SK-N-SH (cell line): ENCODE measurements at places on chromosomes 4 and X.

DNA sequence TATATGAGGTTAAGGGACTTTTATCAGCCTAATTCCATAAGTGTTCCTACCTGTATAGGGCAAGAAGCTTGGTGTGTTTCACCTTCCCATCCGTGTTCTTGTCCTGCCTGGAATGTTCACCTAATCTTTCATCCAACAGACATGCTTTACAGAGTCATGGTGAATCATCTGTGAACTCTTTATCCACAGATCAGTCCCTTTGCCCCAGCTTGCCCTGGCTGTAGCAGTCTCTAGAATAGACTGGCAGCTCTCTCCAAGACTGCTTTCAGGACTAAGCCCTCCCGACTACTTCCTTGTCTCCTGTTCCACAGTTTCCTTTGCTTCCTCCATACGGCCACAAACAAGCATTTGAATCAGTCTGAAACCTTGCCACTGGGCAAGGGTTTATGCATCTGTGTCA, 177.9 kb upstream of the IL15 start:
- no peak for DNase-seq

DNA sequence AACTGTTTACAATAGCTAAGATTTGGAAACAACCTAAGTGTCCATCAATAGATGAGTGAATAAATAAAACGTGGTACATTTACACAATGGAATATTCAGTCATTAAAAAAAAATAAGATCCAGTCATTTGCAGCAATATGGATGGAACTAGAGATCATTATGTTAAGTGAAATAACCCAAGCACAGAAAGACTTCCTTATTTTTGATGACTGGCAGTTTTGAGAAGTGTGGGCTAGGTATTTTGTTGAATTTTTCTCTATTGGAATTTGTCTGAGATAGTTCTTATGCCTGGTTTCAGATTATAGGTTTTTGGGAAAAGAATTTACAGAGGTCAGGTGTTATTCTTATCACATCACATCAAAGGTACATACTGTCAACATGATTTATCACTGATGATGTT, 293.8 kb upstream of the ARSJ start:
- no peak for DNase-seq

GRCh38 chr4:10192331-10192730, 75.7 kb upstream of the WDR1 start:
- DNase-seq, result no peak

- no peak for DNase-seq
Observed at GRCh38 chr4:53502094-53502493, 89.2 kb downstream of the LNX1 start.

- no peak for DNase-seq
Observed at GRCh38 chr4:77465271-77465670, 140.3 kb upstream of the CXCL13 start.

GRCh38 chr4:41573502-41574001, 35.6 kb downstream of the LIMCH1 start:
- DNase-seq, result no peak

DNA sequence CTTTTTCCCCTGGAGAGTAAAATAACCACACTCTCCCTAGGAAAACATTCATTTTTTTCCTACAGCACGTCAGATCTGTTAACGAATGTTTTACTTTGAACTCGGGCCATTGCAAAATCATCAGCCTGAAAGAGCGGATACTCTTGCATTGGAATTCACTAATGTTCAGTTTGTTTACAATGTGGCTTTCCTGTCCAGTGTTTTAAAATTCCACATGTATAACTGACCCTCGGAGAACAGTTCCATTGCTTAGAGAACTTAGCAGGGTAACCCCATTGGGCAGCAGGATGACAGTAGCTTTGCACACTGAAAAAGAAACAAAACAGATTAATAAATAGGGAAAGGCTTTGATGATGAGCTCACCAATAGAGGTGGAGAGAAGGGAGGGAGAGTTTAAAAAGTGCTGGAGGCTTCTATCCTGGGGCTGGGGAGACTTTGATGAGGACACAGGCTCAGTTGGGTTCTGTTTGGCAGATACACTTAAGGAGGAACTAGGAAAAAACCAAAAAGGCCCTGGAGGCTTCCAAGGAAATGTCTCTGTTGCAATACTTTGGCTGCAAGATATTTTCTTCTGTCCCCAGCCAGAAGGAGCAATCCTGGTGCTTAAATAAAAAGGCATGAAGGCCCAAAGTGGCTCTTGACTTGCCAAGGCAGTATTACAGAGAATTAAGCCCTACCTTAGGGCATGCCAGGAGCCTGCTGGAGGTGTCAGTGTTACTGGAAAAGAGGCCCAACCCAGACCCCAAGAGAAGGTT, 143.1 kb downstream of the ARSF start:
- DNase-seq, result no peak

DNA sequence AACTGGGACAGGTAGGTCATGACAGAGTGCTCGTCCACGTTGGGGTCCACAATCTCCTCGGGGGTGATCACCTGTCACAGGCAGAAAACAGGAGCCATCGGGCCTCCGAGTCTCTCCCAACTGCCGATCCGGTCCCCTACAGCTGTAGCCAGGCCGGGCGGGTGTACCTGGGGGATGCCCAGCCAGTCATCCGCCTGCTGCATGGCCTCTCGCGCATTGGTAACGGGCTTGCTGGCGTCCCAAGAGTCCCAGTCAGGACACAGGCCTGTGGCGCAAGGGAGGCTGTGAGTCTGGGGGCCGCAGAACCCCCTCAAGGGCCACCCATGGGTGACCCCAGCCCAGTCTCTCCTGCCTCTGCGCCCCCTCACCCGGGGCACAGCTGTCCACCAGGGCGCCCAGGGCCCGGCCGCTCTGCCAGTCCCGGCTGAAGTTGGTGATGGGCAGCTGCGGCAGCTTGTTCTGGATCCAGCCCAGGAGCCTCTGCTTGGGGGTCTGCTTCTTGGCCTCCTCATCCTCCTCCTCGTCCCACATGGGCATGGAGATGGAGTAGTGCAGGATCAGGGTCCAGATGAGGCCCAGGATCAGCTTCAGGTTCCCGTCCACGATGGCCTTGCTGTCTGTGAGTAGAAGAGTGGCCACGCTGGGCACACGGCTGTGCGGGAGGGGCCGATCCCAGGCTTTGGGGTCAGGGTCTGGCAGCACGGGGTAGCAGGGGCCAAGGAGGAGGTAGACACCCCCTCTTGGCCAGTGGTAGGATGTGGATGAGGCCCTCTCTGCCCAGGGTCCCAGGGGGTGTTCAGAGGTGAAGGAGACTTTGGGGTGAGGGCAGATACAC, 6.7 kb downstream of the FLNA start:
- no peak for DNase-seq

DNA sequence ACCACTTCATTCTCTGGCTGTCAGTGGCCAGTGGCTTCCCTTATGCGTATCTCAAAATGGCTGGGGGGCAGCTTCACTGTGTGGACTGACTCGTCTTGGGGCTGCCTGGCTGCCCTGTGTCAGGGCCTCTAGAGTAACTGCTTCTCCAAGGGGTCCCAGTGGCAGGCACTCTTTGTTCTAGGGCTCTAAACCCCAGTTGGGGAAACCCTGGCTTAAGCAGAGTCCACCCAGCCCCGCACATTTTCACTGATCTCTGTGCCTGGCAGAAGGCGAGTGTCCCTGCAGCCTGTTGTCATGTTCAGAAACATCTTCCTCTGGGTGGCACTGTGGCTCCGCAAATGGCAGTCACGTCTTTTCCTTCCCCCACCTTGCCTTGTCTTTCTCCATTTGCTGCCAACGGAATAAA, 59.7 kb downstream of the NBDY start:
- DNase-seq, result no peak

DNA sequence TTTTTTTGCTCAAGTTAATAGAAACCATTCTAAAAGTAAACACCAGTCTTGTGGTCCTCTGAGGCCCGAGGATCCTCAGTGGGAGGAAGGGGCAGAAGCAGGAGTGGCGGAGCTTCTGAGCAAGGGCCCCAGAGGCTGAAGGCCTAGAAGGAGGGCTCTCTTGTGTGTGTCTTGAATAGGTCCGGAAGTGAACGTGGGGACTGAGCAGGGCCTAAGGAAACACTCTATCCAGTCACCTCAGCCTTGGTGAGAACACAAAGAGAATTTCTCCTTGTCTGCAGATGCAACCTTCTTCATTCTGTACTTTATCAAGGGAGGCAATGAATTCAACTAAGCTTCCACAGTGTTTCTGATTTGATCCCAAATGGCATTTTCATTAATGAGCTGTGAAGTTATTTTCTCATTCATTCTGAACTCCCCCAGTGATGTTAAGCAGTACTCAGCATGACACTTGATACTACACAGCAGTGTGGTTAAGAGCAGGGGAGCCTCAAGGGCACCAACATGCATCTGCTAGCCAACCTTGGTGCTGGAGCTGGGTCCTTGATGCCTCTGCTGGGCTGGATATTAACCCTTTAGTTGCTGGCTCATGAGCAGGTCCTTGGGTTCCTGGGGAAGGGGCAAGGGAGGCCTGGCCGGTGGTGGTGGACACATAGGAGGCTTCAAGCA, 64.7 kb downstream of the RBM47 start:
- no peak for DNase-seq

- no peak for DNase-seq
Observed at GRCh38 chr4:132284910-132285426, 864.1 kb upstream of the PCDH10 start.

DNA sequence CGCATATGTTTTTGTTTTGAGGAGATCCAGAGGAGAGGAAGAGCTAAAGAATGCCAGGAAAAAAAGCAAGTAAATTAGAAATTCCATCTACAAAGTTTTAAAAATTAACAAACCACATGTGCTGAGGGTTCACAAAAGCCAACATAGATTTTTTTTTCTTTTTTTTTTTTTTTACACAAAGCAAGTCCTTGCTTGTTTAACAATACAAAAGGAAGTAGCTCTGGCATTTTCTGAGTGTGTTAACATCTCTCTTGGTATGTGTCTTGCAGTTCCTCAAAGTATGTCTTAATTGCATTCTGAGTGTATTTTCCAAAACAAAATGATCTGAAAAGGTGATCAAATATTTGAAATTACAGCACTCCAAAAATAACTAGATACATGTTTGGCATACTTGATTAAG, 1682.7 kb upstream of the AGA start:
- no peak for DNase-seq

GRCh38 chr4:102089850-102090621, 255.2 kb downstream of the SLC39A8 start:
- DNase-seq, result no peak

DNA sequence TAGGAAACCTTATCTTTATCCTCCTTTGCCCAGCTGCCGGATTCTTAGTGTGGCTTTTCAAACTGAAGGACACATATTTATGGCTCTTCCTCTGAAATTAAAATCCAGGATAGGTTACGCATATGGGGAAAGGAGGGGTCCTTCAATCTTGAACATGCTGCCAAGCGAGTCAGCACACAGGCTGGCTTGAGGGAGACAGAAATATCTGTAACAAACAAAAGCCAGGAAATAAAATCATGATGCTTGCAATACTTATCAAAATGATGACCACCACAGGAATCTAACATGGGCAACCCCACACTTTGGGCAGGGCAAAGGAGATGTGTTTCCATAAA, 196.4 kb upstream of the LDB2 start:
- DNase-seq, result no peak

DNA sequence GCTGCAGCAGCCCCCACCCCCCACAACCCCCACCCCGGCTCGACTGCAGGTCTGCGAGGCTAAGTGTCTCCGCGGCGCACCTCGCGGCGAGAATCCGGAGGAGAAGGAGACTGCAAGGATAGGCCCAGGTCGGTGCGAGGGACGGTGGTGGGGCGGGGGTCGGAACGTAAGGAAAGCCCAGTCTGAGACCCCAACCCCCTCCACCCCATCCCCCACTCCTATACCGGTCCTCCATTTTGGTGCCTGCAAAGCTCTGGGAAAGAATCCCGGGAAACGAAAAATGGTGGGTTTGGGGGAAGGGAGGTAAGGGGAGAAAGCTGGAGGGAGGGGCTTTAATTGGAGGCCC, 614 bp downstream of the BEX3 start:
- peak; percentile 67 for DNase-seq

GRCh38 chr4:19309378-19309777, 942.3 kb upstream of the SLIT2 start:
- no peak for DNase-seq

DNA sequence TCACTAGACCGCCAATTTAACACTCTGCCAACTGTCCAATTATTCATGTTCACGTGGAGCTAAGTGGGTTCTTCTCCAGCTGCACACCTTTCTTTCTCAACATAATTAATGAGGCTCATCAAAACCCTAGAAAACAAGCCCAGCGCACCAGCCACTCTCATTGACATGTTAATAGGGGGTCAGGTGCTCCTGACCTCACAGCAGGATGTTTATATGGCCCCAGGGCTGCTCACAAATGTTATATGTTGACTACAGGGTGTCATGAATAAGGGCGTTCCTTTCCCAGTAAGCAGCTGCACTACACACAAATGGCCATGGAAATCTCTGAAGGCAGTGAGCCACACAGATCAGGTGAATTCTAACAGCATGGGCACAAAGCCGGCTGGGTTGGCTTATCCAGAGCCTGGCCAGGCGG, 209.8 kb downstream of the MGST2 start:
- no peak for DNase-seq

GRCh38 chr4:126604268-126604867, 1028.4 kb upstream of the INTU start:
- DNase-seq, result peak; percentile 53

- DNase-seq, result no peak
Observed at GRCh38 chr4:38803833-38804653, 548 bp downstream of the TLR1 start.

DNA sequence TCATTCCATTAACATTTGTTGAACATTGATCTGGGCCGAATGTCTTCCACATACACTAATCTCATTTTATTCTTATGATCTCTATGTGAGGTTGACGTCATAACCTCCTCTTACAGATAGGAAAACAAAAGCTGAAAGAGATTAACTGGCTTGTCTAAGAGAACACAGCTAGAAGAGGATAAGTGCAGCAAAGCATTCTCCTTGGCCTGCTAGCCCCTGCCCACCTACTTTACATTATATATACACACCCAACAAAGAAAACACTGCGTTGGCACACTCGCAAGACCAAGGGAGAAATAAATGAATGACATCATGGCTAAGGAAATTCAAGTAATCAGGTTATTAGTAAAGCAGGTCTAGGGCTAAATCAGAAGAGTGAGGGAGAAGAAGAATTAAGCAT, 138.4 kb downstream of the PARM1 start:
- no peak for DNase-seq

GRCh38 chr4:142817442-142817841, 28.7 kb downstream of the INPP4B start:
- DNase-seq, result no peak

- DNase-seq, result peak; percentile 25
Observed at GRCh38 chrX:155767051-155767875, 113.9 kb upstream of the VAMP7 start.
